Activated CD4-positive, alpha-beta memory T cell treated with anti-CD3 and anti-CD28 coated beads, Interleukin-2, amount 10 ng/mL, durations not matched to agents 7 days and 5 days (primary cell): ENCODE measurements at places on chromosomes 12 and 14. TPM values are rescaled to one million over a fixed set of nuclear protein-coding genes. Genes with fewer than 3 reads are reported as not detected.
A peak's percentile ranks its signal among the peaks of the same experiment; 100 is the strongest.

DNA sequence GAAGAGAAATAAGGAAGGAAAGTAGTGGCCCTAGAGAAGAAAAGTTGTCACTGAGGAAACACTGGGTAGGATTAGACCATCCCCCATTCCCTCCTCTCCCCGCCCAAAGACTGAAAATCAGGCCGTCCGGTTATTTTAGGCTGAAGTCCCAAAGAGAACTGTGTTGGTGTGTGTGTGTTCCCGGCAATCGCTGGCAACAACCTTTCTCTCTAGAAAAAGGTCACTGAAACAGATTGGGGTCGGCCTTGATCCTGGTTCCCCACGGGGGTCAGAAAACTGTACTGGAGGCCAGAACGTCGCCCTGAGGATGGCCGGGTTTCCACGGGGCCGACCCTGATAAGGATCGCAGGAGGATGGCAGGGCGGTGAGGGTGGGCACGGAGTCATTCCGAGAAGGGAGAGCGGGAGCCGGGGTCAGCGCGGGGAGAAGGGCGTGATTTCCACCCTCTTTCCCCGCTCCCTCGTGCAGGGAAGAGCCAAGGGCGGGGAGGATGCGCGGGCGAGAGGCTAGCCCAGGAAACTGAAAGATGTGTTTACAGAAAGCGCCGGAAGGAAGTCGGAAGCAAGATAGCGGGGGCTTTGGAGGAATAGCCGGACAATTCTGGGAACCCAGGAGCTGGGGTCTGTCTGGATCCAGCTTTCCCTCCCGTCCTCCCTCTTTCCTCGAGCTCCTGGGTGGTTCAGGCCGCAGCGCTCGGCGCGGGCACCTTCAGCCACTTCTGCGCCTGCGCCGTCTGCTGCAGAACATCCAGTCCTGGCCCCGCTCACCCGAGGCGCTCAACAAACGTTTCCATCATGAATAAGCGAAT is 25.3 kb upstream of the SPTLC2 start:
- peaks cover 3% of the 10 kb centered on the region for H3K36me3 ChIP-seq
- no peaks in the 10 kb centered on the region for H3K27me3 ChIP-seq
- peak; percentile 71 for DNase-seq
- H3K4me1 ChIP-seq = peaks cover 19% of the 10 kb centered on the region

GRCh38 chr12:108342985-108343384 is 3.9 kb upstream of the CMKLR1 start:
- no peaks in the 10 kb centered on the region for H3K36me3 ChIP-seq
- no peak overlapping the region for H3K4me3 ChIP-seq
- no peak overlapping the region for H3K27ac ChIP-seq
- no peak for DNase-seq

DNA sequence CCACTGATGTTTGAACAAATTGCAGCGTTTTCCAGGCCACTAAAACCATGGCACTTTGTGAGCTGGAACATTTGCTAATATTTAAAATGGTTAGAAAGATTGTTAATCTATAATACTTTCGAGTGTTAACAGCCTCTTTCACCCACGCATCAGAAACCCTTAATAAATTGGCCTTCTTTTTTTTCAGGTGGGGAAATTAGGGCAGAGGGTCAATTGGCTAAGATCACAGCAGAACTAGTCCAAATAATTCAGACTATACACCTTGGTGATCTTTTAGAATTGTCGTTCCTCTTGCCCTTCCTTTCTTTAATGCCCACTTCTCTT is 105.8 kb downstream of the PTCSC3 start:
- no peaks in the 10 kb centered on the region for H3K36me3 ChIP-seq
- no peaks in the 10 kb centered on the region for H3K4me1 ChIP-seq
- no peak overlapping the region for H3K27ac ChIP-seq

DNA sequence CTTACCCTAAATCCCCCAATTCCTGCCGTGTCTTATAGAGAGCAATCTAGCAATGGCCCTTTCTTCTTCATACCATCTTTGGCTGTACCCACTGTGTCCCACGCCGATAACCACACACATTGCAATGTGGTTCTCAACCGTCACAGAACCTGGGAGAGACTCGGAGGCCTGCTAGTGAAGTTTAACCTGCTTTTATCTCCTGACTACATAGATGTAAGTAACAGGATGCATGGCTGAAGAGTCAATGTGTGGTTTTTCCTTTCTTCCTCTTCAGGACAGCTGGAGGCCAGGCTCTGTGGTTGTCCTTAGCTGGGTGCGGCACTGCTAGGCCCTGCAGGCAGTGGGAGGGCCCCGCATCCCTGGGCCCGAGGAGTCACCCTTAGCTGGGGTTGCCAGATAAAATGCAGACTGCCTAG is 51.3 kb downstream of the ZNF664 start:
- H3K4me1 ChIP-seq = no peaks in the 10 kb centered on the region
- no peak for DNase-seq
- no peak overlapping the region for H3K4me3 ChIP-seq
- H3K27me3 ChIP-seq = no peaks in the 10 kb centered on the region
- no peak overlapping the region for H3K27ac ChIP-seq

DNA sequence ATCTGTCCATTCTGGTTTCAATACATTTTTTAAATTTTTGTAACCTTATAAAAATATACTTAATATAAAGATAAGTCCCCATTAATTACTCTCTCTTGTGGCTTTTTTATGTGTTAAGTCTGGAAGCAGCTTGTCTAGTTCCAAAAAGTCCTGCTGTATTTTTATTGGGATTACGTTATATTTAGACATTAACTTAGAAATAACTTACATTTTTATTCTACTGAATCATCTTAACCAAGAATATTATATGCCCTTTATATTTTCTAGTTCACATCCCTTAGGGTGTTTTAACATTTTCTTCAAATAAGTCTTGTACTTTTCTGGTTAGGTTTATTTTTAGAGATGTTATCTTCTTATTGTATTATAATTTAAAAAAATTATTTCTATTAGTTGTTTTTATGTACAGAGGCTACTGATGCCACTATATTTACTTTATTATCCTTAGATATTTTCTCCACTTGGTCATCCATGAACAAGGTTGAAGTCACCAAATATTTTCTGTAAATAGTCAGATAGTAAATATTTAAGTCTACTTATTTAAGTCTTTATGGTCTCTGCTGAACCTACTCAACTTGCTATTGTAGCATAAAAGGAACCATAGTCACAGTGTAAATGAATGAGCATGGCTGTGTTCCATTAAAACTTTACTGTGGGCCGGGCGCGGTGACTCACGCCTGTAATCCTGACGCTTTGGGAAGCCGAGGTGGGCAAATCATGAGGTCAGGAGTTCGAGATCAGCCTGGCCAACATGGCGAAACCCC is 132.4 kb upstream of the NEDD1 start:
- DNase-seq = no peak
- H3K4me3 ChIP-seq = no peak overlapping the region
- H3K4me1 ChIP-seq = no peaks in the 10 kb centered on the region

DNA sequence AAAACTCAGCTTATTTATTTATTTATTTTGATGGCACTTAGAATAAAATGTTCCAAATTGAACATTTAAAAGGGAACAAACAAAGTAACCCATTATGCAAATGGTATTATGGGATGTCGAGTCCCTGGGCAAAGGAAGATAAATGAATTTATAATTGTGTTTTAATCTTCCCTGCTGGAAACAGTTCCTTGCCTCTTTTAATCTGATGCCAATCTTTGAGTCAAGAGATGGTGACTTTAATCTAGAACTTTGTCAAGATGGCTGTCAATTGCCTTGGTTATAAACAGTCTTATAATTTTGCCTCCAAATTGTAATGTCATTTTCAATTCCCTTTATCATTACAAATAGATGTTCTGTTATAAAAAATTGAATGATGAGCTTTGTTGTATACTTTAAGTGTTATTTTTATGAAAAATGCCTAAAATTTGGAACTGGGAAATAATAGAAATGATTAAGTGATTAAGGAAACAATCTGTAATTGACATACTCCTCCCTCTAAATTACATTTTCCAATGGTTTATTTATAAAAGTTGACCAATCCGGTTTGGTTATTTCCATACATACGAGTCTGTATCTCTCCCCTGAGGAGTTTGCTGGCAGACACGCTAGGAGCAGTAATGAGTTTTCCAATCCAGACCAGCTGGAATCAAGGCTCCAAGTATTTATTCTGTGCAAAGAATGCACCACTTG is 134.9 kb upstream of the FRMD6 start:
- H3K4me1 ChIP-seq = no peaks in the 10 kb centered on the region
- no peak for DNase-seq
- no peak overlapping the region for H3K4me3 ChIP-seq

DNA sequence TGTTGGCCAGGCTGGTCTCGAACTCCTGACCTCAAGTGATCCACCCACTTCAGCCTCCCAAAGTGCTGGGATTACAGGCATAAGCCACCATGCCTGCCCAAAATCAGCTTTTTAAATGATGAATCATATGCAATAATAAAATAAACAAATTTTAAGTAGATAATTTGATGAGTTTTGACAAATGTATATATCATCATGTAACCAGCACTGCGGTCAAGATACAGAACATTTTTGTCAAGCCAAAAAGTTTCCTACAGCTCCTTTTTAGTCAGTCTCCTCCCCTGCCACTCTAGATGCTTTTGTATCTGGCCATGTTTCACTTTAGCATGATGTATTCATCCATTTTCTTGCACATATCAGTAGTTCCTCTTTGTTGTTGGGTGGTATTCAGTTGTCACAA is 17.2 kb downstream of the FRMD6 start:
- H3K27me3 ChIP-seq = peaks cover 1% of the 10 kb centered on the region
- no peak overlapping the region for H3K4me3 ChIP-seq
- no peak overlapping the region for H3K27ac ChIP-seq
- no peak for DNase-seq
- no peaks in the 10 kb centered on the region for H3K36me3 ChIP-seq
- H3K4me1 ChIP-seq = no peaks in the 10 kb centered on the region

- no peaks in the 10 kb centered on the region for H3K36me3 ChIP-seq
- H3K27ac ChIP-seq = no peak overlapping the region
- H3K4me1 ChIP-seq = no peaks in the 10 kb centered on the region
- H3K27me3 ChIP-seq = peaks cover 40% of the 10 kb centered on the region
- no peak overlapping the region for H3K4me3 ChIP-seq
- no peak for DNase-seq
Observed at GRCh38 chr14:77264466-77265186, 6.4 kb downstream of the NGB start.

- H3K4me1 ChIP-seq = no peaks in the 10 kb centered on the region
- no peak for DNase-seq
- no peaks in the 10 kb centered on the region for H3K36me3 ChIP-seq
- H3K27me3 ChIP-seq = no peaks in the 10 kb centered on the region
- no peak overlapping the region for H3K4me3 ChIP-seq
- no peak overlapping the region for H3K27ac ChIP-seq
Observed at GRCh38 chr12:82937151-82937550, 250.4 kb downstream of the TMTC2 start.

The RD3L gene
- total RNA-seq = not detected

The OR6S1 gene
- not detected for total RNA-seq

The ZDHHC22 gene
- not detected for total RNA-seq

The LMO3 gene
- total RNA-seq = not detected

The SLC2A3 gene
- total RNA-seq = 659 TPM

The KLRK1 gene
- total RNA-seq = 0.43 TPM

The KCNC2 gene
- total RNA-seq = not detected
